ENCODE measurements at places on chromosomes 1 and 21.

DNA sequence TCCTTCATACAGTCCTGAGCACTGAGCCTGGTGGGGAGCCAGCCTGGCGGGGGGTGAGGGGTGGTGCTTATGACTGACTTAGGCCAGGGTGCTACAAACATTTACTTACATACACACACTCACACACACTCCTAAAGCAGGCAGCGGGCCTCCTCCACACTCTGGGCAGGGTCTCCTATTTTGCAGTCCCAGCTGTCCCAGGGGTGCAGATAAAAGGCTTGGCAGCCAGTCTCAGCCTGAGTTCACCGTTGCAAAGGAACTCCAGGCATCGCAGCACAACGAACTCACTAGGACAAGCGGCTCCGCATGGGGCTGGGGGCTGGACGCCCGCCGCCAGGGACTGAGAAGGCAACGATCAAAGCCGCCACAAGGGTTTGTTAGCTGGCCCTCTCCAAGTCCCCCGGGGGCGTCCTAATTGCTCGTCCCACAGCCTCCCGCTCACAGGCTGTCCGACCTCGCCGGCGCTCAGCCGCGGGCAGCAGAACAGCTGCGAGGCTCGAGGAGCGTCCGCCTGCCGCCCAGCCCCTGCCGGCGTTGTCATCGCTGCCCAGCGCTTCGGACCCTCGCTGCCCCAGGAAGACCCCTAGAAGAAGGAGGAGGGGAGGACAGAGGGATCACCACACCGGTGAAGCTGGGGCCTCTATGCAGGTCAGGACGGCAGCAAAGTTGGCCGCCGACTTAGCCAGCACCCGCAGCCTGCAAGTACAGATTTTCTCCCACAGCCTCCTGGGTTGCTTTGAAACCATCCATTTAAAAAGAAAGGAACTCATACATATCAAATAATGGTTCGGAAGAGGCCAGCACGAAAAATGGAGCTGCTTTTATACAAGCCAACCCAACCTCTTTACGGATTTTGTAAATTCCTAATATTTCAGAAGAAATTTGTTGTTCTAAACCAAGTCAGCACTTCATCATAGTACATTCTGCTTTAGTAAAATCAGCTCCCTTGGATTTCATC lies 6.2 kb downstream of the BARHL2 start:
- no peak for DNase-seq

DNA sequence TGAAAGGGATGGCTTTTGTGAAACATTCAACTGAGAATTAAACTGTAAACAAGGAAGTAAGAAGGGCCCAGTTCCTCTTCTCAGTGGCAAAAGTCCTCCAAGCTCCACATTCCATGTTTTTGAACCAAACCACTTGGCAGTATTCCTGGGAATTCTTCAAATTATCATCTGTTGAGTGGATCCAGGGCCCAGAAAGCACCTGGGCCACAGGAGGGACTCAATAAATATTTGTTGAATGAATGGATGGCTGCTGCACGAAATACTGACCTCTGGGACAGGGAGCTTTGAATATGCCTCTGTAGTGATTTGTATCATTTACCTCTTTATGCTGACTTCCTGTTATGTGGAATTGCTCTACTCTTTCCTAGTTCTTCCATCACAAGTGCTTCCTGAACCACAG lies 4.7 kb downstream of the SLC35F3 start:
- no peak for DNase-seq

- no peak for DNase-seq
Observed at GRCh38 chr1:53604291-53604919, 134.6 kb downstream of the GLIS1 start.

GRCh38 chr1:97461782-97462181 lies 459.1 kb downstream of the DPYD start:
- DNase-seq: no peak

DNA sequence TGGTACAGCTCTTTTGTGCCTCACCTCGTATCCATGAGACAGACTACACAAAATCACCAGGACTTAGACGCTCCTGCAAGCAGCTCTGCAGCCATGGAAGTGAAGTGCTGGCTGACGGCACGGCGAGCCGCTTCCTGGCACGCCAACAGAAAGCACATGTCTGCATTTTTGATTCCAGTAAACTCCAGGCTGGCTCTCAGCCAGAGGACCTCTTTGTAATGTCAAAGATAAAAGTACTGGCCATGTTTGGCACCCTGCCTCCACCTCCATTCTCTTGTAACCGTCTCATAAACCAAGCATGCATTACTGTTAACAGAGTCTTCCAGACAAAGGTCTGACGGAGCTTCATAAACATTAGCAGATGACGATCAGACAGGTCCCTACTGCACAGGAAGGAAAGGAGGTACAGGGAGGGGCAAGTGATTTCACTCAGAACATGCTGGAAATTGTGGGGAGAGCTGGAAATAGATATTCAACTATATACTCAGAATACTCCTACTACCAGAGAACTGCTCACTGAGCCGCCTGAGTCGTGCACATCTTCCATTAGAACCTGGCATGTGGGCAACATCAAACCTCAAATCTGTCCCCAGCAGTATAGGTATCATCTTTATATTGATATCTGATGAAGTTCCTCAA lies 632.0 kb downstream of the SMYD3 start:
- no peak for DNase-seq

DNA sequence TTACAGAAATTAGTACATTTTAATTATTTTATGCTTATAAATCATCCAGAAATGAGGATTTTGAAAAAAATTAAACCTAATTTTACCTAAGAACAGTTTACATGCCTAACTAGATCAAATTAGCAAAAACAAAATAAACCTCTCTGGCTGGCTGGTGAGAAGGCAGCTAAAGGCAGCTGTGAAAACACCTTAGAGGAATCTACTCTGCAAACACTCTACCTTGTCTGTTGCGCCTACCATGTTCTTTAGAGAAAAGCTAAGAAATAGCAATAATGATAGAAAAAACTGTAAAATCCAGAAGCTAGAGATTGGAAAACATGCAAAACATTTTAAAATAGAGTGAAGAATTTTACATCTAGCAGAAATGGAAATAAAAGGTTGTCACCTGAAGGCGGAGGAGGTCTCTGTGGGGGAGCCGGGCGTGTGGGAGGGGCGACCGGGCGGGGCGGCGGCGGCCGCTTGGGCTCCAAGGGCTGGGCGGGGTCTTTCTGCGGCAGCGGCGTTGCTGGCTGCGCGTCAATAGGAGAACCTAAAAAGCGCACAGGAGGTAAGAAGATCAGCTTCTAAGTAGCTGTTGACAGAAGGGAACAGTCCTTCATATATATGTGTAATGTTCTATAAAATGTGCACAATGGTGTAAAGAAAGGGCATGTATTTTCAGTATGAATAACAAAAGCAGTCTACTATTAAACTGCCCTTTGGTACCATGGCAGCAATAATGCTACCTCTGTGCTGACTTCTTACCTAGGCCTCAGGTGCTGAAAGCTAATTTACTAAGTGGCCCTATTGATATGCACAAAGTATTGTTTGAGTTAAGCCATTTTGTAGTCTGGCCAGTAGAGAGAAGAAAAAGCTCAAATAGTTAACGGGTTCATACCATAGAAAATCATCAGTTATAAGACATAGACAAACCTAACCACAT lies 33.3 kb upstream of the CFAP298 start:
- DNase-seq: no peak

DNA sequence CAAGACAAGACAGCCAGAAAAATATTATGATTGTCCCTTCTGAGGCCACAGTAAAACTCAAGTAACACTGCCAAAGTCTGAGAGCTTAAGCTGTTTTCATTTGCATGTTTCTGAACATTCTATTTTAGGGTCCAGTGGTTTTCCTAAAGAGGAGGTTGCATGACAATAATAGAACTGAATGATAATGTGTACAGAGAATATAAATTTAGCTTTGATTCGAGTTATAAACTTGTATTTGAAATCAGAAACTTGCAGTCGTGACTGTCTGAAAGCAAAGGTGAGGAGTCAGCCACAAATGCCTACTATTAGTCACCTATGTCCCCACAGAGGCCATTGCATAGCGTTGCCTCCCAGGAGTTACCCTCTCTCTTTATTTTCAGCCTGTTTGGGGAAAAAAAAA lies 363.1 kb upstream of the ADGRL2 start:
- DNase-seq: no peak

DNA sequence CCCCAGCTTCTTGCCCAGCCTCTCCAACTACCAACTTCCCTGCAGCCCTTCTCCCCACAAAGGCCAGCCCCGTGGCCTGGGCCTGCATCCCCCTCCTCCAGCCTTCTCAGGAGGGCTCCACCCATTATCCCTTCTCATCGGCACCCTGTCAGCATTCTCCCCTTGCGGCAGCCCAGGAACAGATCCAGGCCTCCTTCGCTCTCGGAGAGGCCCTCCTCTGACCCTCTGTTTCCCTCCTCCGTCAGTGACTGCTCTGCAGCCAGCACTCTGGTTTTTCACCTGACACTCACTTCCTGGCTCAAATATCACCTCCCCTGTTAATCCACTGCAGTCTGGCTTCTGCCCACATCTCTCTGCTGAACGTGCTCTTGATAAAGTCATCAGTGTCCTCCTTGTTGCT lies 17.5 kb downstream of the ADGRB2 start:
- DNase-seq: no peak

- no peak for DNase-seq
Observed at GRCh38 chr1:212651521-212651920, 43.0 kb downstream of the ATF3 start.

GRCh38 chr1:7046314-7046713 lies 261.1 kb downstream of the CAMTA1 start:
- no peak for DNase-seq

DNA sequence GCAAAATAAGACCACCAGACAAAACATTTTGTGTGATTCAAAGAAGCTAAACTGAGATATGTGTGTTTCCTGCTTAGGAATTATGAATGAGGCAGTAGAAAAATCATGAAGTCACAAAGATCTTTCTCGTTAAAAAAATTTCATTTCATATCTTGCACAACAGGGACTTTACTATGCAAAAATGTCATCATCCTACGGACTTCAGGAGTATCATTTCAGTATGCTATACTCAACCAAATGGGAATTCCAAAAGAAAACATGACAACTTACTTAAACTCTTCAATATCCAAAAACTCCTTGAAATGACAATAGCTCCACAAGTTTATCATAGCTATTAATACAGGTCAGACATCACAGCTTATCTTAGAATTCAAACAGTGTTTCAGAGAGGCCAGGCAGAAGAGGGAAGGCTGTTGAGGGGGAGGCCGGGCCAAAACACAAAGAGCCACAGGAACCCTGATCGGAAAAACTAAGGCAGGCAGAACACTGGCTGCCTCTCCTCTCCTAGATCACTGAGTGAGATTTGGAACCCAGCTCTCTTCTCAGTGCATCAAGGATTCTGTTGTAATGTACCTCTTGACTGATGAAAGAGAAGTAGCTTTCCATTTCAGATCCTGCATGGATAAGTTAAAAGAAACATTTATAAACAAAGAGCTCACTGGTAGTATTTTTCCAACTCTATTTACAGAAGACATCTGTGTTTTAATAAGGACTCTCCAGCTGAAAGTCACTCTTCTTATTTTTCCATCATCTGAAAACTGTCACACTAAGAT lies 66.9 kb downstream of the TESK2 start:
- DNase-seq: no peak

- no peak for DNase-seq
Observed at GRCh38 chr1:52534928-52535764, 17.7 kb downstream of the TUT4 start.

DNA sequence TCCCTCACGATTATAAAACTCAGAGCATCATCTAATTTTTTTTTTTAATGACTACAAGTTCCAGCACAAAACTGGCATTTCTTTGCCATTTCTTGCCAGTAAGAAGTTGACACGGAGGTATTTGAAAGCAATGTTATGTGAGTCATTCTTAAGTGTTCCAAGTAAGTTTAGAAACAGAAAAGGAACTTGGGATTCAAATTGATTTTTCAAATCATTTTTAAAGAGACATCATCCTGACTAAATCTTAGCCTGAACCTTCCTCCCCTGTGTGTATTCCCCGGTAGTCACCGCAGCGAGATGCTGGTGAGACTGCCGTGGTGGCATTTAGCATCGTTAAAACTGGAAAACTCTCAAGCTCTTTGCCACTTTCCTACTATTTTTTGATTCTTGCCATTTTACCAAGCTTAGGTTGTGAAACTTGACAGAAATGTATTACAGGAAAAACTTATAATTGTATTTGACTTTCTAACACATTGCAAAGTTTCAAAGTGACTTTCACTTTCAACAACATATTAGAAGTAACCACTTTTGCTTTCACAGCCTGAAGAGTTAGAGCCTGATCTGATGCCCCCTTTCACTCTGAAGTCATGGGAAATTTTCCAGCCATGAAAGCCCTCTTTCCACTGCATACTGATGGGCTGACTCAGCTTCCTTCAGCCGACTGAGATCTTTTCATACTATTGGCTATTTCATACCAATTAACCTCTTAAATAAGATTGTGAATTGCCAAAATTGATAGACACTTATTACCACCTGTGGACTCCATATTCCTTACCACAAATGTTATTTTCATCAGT lies 61.4 kb downstream of the OLFML2B start:
- no peak for DNase-seq

DNA sequence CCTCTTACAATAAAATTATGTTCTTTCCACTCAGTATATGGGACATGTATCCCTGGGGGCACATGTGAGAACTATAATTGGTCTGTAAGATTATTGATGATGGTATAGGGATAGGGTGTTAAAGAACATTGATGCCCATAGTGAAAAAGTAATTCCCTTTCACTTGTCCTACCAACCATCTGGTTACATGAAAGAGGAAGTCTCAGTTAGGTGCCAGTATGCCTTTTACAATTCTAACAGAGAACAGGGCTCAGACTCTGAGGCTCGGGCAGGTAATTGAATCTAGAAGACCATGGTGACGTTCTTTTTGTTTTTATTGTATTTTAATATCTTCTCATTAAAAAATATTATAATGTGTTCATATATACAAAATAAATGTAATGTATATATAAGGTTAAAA lies 113.6 kb downstream of the FGGY start:
- no peak for DNase-seq

- DNase-seq: no peak
Observed at GRCh38 chr1:119139857-119140176, 636 bp downstream of the WARS2 start.

DNA sequence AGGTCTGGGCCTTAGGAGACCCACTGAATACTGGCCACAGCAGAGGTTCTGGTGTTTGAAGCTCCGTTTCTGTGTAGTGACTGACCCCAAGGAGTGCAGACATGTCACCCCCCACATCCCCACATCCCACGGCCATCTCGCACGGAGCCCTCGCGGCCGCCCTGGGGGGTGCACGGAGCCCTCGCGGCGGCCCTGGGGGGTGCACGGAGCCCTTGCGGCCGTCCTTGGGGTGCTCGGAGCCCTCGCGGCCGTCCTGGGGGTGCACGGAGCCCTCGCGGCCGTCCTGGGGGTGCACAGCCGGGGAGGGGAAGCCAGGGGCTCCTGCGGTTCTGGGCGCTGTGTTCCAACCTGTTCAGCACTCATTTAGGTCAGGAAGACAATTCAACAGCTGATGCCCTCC lies 68.4 kb downstream of the SCCPDH start:
- DNase-seq: no peak

DNA sequence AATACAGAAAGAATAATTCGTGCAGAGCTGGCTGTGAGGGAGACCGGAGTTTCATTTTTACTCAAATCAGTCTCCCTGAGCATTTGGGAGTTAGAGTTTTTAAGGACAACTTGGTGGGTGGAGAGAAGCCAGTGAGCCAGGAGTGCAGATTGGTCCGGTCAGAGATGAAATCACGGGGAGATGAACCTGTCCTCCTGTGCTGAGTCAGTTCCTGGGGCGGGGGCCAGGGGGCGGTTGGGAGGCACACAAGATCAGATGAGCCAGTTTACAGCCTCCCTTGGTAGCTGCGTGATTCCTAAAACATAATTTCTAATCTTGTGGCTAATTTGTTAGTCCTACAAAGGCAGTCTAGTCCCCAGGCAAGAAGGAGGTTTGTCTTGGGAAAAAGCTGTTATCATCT lies 1267.9 kb downstream of the AMY1C start:
- DNase-seq: no peak

All from T-helper 9 cell (primary cell).